ENCODE measurements at places on chromosomes 12 and 14.

- DNase-seq = no peak
Measured at GRCh38 chr14:95117937-95118721, 39.2 kb downstream of the DICER1 start.

DNA sequence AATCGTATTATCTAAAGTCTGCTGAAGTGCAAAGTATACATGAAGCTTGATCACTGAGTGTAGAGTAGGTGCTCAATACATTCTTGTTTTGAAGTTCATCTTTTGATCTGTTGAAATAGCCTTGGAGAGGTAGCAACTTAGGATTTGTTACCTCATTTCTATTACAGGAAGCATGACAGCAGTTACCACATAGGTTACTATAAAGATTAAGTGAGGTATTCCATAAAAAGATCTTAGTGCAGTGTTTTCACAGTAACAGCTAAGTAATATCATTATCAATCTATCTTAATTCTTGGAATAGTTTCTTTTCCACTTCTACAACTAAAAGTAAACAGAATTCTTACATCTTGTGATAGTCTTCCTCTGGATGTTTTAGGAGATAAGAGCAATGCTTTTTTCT, 50.9 kb downstream of the BTBD7 start:
- DNase-seq = no peak

- DNase-seq = no peak
Measured at GRCh38 chr12:11763760-11764520, 114.5 kb downstream of the ETV6 start.

GRCh38 chr14:58426670-58427280, 556 bp downstream of the TIMM9 start:
- no peak for DNase-seq

GRCh38 chr12:123457980-123458779, at the start of gene SNRNP35:
SNRNP35 (plus strand) TSS chr12:123458139; CDS start chr12:123465541, 7,402 bp downstream.
- DNase-seq = peak; percentile 80

- no peak for DNase-seq
Measured at GRCh38 chr12:89672589-89672979, 36.1 kb downstream of the ATP2B1 start.

DNA sequence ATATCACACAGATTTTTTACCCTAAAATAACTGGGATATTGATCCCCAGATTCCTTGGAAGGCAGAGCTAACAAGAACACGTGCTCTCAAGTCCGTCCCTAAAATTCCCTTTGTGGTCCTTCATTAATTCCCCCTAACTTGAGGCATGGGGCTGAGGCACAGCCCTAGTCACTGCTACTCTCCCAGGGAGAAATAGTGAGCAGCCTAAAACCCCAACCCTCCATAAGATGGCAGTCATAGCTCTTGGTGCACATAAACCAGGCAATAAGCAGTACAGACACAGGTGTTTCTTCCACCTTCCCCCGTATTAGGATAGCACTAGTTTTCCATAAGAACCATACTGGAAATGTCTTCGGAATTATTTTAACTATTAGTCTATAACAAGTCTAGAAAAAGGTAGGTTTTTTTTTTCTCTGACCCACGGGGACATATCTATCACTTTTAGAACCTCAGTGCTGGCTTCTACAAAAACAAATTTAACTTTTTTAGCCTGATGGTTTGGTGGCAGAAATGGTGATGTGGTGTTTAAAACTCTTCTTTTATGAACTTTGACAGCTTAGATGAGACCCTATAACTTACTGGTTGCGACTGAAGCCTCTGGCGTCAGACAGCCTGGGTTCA, 3.1 kb upstream of the ARHGEF40 start:
- no peak for DNase-seq

DNA sequence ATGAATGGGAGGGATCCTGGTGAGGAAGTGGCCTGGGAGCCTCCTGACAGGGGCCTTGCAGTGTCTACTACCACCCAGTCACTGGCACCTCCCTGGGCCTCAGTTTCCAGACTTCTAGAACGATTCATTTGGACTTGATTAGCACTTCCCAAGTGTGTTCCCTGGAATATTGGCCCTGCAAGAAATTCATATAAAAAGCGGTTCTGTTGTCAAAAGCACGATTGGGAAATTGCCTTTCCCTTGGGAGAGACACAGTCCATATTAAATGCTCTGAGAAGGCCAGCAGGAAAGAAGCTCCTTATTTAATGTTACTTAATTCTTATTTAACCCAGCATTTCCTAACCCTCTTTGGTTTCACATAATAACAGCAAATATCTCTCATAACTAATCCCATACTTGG, 61.9 kb downstream of the DRAM1 start:
- DNase-seq = no peak

DNA sequence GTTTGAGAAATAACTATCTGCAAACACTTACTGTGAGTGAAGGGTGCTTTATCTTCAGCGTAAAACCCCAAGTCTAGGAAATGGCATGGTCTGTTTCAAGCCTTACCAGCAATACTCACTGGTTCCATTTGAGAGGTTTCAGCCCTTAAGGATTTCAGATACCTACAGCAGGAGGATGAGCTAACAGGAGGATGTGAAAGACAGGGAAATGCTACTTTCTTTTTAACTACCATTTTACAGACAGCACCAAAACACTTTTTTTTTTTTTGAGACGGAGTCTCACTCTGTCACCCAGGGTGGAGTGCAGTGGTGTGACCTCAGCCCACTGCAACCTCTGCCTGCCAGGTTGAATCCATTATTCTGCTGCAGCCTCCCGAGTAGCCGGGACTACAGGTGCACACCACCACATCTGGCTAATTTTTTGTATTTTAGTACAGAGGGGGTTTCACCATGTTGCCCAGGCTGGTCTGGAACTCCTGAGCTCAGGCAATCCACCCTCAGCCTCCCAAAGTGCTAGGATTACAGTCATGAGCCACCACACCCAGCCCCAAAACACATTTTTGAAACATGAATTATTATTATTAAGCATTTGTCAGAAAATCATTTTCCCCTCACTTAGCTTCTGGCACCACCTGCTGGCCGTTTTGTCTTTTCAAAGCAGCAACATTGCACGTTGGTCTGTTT, 4.6 kb downstream of the MTRFR start:
- DNase-seq = peak; percentile 49

- no peak for DNase-seq
Measured at GRCh38 chr12:119744900-119745606, 77.1 kb downstream of the PRKAB1 start.

- DNase-seq = peak; percentile 73
Measured at GRCh38 chr12:20212658-20213555, 155.4 kb upstream of the PDE3A start.

DNA sequence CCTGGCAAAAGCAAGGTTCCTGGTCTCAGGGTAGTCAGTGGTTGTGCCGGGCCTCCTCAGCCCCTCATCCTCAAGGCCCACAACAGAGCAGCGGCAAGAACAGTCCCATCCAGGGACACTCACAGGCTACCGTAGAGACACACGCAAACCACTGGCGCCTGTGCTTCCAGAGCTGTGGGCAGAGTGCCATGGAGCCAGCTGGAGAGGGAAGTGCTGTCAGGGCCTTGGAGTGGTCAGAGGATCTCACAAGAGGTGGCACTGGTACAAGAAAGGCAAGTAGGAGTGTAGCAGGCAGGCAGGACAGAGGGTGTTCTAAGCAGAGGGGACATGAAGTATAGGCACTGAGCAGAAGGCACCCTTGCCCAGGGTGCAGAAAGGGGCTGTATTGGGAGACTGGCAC, 34.6 kb downstream of the ANKRD9 start:
- DNase-seq = no peak

GRCh38 chr14:88470542-88471440, 84.0 kb downstream of the PTPN21 start:
- DNase-seq = peak; percentile 4

- DNase-seq = no peak
Measured at GRCh38 chr12:51011955-51012354, 14.2 kb downstream of the SLC11A2 start.

DNA sequence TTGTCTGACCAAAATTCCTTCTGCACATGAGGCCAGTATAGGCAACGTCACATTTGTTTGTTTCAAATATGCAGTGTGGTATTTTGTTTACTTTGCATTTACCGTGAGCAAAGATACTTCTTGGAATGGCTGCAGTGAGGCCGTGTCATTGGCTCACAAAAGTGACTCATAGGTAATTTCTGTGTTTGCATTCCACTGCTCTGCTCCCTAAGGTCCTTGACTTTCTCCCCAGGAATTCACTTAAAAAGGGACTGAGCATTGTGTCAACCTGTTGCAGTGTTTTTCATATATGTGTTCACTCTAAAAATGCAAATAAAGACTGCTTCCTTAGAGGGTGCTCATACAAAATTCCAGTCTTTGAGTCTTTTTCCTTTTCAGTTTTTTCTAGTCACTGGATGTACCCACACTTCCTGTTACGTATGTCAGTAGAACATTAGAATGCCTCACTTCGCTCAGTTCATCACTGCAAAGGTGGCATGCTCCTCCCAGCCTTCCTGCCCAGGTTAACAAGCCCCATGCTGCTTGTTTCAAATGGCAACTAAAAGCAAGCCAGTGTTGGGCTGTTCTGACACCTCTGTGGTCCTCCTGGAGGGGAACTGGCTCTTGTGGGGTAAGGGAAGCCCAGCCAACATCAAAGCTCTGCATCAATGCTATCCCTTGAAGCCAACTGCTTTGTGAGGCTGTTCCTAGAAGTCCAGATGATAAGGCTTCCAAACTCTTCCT, 9.1 kb downstream of the C12orf76 start:
- DNase-seq = no peak

DNA sequence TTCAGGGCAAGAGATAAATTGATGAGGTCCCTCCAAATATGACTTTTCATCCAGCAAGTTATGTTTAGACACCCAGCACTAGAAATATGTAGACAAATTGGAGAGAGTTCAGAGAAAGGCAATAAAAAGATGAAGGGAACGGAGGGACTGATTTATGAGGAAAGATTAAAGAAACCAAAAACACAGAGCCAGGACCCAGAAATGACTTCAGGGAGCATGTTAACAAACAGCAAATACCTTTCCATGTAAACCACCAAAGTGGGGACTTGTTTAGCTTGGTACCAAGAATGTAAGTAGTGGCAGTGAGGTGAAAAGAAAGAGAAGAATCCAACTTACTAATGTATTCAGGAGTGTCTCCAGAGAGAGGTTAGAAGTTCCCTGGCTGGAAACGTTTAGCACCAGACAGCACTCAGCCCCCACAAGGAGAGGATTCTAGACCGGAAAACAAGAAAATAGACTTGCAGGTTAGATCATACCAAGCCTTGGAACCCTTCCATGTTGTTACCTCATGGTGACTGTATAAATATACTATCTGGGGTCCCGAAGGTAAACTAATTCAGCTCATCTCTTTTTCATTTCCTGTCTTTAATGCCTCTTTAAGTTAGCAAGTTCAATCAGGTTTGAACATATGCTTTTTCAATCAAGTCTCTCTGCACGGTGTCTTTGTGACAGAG, 79.2 kb downstream of the TBC1D30 start:
- no peak for DNase-seq

DNA sequence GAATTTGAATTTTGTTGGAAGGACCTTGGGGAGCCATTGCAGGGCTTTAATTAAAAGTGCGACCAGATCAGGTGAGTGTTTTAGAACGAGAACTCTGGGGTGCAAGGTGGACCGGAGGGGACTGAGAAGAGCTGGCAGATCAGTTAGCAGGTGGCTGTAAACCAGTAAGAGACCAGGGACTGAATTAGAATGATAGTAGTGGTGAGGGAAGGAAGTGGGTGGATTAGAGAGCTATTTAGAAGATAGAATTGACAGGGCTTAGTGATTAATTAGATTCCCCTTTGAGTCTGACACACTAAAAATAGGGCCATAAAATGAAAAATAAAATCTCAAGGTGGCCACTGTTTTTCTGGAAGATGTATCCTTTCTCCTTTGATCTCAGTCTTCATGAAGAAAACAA, 44.8 kb downstream of the PLXNC1 start:
- peak; percentile 54 for DNase-seq

DNA sequence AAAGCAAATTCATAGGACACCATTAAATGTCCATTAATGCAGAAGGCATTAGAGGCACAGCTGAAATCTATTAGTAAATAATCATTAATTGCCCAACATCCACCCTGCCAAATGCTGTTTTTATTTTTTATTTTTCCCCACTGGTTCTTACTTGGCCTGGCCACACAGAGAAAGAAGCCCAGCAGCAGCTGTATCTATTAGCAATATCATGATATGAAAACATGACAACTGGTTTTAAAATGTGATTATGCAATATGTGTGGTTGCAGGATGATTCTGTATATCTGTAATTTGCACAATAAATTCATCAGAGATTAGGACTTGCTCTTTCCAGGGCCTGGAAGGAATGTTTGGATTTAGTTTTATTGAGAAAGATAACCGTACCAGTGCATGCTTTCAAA, 44.9 kb downstream of the SIX6 start:
- DNase-seq = no peak

DNA sequence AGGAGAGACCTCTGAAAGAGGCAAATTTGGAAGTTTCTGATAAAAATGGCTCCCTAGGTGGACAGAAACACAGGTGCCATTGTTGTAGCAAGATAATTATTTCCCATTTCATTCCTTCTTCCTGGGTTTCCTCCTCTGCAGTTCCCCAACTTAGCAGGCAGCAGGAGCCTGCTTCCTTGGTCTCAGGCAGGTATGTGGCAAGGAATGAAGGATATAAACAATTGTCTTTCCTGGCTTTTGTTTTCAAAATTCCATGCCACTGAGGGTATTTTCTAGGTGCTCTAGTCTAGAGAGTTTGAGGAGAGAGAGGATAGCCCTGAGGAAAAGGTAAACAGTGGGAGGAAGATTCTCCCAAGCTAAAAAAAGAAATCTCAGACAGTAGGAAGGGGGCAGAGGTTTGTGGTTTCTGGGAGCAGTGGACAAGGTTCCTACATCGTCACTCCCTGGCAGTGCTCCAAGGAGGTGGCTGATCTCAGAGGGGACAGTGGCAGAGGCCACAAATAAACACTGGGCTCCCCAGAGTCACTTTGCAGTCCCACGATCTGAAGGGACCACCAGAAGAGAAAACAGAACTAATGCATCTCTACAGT, 82.6 kb upstream of the IGF1 start:
- no peak for DNase-seq

DNA sequence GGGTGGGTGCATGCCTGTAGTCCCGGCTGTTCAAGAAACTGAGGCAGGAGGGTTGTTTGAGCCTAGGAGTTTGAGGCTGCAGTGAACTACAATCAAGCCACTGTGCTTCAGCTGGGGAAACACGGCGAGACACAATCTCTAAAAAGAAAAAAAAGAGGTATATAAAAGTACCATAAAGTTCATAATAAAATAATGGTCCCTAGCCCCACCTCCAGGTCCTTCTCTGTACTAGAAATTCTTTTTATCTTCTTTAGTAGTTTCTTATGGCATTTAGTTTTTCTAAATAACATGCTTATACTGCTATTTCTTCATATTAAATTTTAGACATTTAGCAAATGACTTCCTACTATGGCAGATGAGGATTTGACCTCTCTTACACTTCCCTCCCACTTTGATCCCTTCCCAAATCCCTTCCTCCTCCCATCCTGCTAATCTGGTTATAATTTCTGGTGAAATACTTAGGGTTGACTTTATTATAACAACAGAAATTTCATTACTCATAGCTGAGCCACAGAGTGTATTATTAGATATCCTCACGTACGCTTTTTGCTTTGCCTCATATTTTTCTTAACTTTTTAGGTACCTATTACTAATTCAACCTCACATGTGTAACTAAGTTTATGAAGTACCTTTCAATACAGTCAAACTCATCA, 94.7 kb downstream of the SLC41A2 start:
- no peak for DNase-seq

All from MV-4-11 (cell line).